ENCODE measurements at places on chromosomes 7 and 10.

DNA sequence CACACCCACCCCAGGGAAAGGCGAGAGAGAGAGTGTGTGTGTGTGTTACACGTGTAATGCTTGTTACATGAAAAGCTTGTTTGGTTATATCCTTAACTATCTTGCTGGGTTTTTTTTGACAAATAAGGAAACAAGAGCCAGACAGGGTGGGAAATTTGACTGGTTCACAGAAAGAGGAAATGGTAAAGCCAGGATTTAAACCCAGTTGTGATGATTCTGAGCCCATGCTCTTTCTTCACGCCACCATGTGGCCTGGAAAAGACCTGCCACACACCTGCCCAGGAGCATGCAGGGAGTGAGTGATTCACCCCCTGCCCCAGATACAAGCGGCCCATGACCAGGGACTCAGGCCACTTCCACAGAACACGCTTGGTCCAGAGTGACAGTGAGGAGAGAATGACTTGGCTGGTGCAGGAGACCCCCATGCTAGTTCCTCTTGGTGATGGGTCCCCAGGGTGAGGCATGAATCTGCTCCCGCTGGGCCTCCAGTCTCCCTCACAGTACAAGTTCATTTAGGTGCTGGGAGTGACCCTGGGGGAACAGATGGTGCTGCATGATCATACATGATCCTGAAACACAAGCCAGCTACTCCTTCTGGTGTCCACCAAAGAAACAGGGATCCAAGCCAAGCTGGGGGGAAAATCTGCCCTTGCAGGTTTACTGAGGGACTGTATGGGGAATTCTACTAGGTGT lies 21.0 kb upstream of the EIF5AL1 start:
- no peak for DNase-seq

DNA sequence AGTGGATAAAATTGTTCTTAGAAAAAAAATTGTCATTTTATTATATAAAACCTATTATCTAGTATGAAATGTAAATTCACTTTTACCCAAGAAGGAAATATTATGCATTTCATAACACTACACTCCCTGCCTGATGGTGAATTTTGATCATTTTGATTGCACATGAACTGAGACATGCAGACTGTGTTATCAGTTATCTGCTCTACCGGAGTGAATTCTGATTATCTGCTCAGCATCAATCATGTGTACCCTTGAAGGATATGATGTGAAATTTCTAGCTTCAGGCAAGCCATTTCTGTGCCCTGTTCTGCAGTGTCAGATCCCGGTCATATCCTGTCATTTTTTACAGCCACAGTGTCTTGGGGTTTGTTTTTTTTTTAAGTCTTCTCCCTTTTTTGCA lies 85.0 kb upstream of the FGL2 start:
- DNase-seq = no peak

- DNase-seq = no peak
Observed at GRCh38 chr10:4331150-4331549, 494.9 kb upstream of the AKR1E2 start.

DNA sequence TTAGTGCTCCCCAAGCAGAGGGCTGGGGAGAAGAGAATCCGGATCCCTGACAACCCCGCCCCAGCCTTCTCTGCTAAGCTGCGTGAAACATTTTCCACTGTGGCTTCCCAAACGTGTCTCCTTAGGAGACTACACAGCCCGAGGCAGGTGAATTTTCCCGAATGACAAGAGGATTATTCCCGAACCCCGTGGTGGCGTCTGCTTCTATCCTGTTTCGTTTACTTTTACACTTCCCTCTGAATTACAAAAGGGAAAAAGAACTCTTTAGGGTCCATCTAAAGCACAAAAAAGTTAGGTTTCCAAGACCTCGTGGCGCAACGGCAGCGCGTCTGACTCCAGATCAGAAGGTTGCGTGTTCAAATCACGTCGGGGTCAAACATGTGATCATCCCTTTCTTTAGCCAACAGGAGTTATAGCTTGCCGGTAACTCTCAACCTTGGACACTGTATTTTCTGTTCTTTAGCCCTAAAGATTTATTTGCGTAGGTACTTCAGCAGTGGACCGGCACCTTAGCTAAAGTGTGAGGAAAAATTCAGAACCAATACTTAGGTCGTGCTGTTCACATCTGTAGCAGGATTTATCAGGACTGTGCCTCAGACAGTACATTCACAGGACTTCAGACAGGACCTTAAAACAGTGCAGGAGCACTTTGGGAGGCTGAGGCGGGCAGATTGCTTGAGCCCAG lies 3.2 kb upstream of the ZNF789 start:
- DNase-seq = no peak

DNA sequence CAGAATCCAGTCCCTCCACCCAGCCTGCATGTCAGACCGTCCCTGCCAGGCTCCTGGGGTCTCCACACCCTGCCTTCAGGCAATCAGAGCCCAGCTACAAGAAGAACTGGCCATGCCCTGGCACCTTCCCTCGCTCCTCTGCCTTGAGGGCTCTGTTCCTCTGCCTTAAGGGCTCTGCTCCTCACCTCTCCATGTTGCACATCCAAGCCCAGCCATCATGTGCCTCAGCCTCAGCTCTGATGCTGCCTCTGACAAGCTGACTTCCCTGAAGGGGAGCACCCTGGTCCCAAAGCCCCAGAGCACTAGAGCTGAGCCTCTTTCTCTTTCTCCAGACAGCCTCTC lies 50.3 kb upstream of the ANTXRL start:
- DNase-seq = no peak

GRCh38 chr7:113796557-113796956 lies 122.3 kb downstream of the PPP1R3A start:
- DNase-seq = peak; percentile 14

DNA sequence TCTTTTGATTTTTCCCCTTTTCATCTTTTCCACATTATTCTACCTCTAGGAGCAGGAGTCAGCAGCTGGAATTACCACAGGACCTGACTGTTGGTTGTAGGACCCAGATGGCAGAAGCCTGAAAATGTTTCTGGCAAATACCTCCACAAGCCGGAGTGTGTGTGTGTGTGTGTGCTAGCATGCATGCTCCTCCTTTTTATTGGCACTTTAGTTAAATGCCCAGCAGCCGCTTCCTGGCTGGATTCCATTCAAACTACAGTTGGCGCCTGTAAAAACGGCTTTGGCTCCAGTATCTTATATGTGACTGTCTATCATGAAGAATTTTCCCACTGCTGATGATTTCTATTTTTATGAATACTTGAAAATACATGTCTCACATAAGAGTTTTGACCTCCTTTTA lies 319.7 kb upstream of the SP4 start:
- no peak for DNase-seq

GRCh38 chr10:6148908-6149307 lies 53.8 kb upstream of the PFKFB3 start:
- DNase-seq = no peak

DNA sequence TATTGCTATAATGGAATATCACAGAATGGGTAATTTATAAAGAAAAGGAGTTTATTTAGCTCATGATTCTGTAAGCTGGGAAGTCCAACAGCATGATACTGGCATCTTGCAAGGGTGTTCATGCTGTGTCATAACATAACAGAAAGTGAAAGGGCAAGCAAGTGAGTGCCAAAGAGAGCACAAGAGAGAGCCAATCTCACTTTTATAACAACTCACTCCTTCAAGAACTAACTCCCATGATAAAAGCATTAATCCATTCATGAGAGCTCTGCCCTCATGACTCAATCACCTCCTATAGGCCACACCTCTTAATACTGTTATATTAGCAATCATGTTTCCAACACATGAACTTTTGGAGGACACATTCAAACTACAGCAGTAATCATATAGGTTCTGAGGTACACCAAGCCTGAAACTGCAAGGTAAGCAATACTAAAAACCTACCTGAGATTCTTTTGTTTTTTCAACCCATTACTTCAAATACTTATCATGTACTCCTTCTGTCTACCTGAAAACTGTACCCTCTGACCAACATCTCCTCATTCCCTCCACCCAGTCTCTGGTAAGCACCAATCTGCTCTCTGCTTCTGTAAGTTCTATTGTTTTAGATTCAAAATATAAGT lies 219.7 kb downstream of the MTERF1 start:
- no peak for DNase-seq

DNA sequence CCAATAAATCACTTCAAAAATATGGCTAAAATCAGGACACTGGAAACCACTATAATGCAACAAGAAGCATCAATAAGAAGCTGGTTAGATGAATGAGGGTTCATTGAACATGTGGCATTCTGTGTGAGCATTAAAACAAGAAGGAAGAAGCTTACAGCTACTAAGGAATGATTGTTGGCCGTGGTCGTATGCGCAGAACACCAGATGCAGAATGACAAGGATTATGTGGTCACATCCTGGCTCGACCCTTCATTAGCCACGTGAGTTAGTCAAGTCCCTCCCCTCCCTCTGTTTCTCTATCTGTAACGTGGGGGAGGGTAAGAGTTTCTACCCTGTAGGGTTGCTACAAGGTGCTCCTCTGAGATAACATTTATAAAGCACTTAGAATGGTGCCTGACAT lies 174.3 kb downstream of the ADAM12 start:
- no peak for DNase-seq

- DNase-seq = peak; percentile 61
Observed at GRCh38 chr7:134364619-134365037, 47.9 kb upstream of the SLC35B4 start.

Measured in RWPE1 (cell line).